ENCODE measurements at places on chromosomes 3 and 15. TPM values are rescaled to one million over a fixed set of nuclear protein-coding genes. Genes with fewer than 3 reads are reported as not detected.

Gene TTC21A
- total RNA-seq: 41.7 TPM

DNA sequence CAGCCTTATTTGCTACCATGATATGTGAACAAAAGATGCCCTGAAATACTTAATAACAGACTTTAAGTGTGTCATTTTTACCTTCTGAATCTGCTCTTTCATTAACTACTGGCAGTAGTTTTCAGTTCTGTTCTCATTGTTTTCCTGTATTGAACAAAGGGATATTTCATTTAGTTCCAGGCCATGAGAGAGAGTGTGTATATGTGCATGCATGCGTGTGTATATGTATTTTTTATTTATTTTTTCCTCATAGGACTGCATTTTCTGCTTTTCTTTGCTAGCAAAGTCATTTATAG is 46.8 kb upstream of the CRTC3 start:
- no peaks in the 10 kb centered on the region for H3K4me1 ChIP-seq
- no peak overlapping the region for H3K27ac ChIP-seq
- H3K36me3 ChIP-seq: peaks cover 44% of the 10 kb centered on the region
- H3K27me3 ChIP-seq: peaks cover 1% of the 10 kb centered on the region
- no peak for DNase-seq

DNA sequence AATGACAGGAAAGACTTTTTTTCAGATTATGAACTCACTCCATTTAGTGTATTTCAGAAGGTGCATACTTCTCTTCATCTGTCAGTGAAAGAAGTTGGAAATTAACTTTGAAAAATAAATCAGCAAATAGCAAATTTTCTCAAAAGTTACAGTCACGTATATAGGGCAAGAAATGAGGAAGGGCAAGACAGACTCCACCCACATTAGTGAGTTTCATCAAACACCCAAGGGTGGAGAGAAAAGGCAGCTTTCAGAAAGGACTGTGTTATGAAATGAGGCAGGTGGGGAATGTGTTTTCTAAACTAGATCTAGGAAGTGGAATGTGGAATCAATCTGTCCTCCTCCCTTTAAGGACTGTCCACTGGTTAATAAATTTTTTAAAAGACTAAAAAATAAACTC is 2.9 kb downstream of the SLC22A13 start:
- peak overlapping the region; percentile 2 for H3K27ac ChIP-seq
- no peak for DNase-seq

DNA sequence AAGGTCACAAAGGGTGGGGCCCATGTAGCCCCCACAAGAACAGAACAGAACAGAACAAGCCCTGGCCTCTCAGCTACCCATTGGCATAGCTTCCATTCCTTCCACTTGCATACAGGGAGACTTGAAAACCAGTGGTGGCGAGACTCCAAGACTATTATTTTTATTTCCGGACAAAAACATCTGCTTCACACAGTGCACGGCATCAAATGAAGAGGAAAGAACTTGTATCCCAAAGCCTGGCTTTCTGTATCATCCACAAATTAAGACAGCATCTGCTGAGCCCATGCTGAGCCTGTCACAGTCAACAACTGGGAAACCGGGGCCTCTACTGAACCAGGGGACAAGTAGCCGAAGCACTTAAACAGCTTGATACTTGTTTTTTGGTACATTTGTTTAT is 56.0 kb downstream of the CLEC3B start:
- H3K4me1 ChIP-seq: peaks cover 5% of the 10 kb centered on the region
- no peak overlapping the region for H3K4me3 ChIP-seq
- no peak for DNase-seq

- DNase-seq: no peak
- no peak overlapping the region for H3K4me3 ChIP-seq
- H3K27ac ChIP-seq: no peak overlapping the region
- H3K4me1 ChIP-seq: peaks cover 10% of the 10 kb centered on the region
- no peaks in the 10 kb centered on the region for H3K36me3 ChIP-seq
- no peaks in the 10 kb centered on the region for H3K27me3 ChIP-seq
These were observed 165.1 kb downstream of the LSAMP start for GRCh38 chr3:116280130-116280740.

DNA sequence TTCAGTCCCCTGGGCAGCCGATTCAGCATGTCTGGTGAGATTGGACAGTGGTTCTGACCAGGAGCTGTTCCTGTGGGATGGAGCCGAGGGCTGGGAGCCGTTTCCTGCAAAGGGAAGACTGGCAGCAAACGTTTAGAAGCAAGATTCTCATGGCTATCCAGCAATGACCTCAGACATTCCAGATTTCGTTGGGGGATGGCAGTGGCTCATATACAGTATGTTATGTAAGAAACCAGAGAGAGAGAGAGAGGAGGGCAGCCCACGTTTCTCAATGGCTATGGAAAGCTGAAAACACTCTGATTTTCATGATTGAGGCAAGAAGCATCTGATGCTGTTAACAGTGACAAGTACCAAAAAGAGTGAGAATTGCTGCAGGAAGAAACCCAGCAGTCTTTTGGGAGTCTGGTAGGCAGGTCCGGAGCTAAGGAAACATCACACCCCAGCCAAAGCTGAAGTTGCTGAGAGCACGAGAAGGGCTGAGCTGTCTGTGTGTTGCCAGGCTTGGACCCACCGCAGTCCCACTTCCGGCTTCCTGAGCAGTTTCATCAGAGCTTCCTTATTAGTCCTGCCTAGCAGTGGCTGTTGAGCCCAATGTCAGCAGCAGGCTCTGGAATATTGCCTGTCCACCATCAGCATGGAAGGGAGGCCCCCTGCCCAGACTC is 25.6 kb upstream of the VPS8 start:
- no peak overlapping the region for H3K4me3 ChIP-seq
- no peaks in the 10 kb centered on the region for H3K36me3 ChIP-seq
- H3K4me1 ChIP-seq: peaks cover 20% of the 10 kb centered on the region
- no peak overlapping the region for H3K27ac ChIP-seq
- no peak for DNase-seq

- no peaks in the 10 kb centered on the region for H3K36me3 ChIP-seq
- no peak overlapping the region for H3K27ac ChIP-seq
- no peak overlapping the region for H3K4me3 ChIP-seq
These were observed 39.7 kb upstream of the SPSB4 start for GRCh38 chr3:141011232-141011996.

DNA sequence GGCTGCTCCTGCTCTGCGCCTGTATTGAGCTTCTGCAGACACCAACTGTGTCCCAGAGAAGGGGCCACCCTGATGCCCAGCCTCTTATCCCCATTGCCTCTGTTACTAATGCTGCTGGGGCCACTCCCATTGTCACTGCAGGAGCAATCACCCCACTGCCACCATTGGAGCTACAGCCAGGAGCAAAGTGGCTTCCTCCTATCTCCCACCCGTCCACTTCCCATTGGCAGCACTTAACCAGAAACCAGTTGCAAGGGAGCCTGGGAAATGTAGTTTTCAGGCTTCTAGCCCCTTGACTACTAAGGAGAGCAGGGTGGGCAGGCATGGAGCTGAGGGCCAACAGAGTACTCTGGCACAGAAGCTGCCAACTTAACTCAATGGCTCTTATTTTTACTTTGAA is 55.9 kb upstream of the KLF13 start:
- H3K4me3 ChIP-seq: no peak overlapping the region
- DNase-seq: no peak
- peaks cover 14% of the 10 kb centered on the region for H3K27me3 ChIP-seq
- peaks cover 3% of the 10 kb centered on the region for H3K36me3 ChIP-seq
- peaks cover 20% of the 10 kb centered on the region for H3K4me1 ChIP-seq

DNA sequence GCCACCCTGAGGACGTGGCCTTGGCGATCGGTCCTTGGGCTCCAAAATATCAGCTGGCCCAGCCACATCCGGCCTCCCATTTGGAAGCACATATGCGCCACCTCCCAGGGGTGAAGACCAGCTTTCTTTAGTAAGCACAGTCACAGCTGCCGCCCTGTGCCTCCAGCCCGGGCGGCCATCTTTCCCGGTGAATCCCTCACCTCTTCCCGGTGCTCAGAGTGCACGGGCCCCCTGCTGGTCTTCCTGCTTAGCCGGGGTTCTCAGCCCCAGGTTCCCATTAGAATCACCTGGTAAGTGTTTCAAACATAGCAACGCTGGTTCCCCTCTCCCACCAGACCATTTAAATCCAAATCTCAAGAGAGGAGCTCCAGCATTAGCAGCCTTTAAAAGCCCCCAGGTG is 232.2 kb downstream of the VPS13C start:
- H3K36me3 ChIP-seq: no peaks in the 10 kb centered on the region
- H3K4me3 ChIP-seq: no peak overlapping the region
- H3K27me3 ChIP-seq: peaks cover 3% of the 10 kb centered on the region
- no peak for DNase-seq
- H3K4me1 ChIP-seq: peaks cover 3% of the 10 kb centered on the region
